ENCODE measurements at places on chromosomes 13 and 19. TPM values are rescaled to one million over a fixed set of nuclear protein-coding genes. Genes with fewer than 3 reads are reported as not detected.

Gene URAD
- total RNA-seq: not detected

DNA sequence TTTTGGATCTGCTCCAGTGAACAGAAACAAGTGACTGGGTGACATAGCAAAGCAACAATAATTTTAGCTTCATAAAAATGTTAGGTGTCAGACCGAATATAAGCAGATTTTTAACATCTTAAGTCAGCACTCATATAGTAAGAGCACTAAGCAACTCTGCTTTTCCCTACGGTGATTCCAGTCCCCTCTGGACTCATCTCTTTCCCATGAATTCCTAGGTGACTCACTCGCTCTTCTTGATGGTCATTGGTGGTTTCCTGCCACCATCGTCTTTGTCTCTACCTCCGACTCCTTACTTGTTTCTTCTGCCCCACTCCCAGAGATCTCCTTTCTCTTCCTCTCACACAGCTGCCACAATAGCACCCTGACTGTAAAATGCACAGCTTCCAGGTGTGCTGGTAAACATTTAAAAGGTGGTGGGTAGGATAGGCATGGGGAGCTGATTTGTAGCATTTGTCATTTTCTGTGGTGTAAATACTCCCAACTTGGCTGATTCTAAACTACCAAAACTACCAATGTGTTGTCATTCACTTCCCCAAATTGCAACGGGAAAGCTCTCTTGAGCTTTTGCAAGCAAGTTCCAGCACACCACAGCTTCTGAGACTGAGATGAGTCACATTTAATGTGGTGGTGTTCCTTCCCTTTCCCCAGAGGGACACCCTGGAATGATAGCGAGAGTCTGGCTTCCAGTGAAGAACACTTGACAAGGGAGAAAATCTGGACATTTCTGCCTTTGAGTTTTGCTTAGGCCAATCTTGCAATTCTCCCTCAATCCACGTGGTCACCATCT lies 42.8 kb upstream of the CLDN10 start:
- H3K4me3 ChIP-seq: no peak overlapping the region
- peaks cover 6% of the 10 kb centered on the region for H3K27me3 ChIP-seq
- H3K27ac ChIP-seq: no peak overlapping the region
- no peak for DNase-seq
- H3K4me1 ChIP-seq: no peaks in the 10 kb centered on the region

Gene CYP4F22
- total RNA-seq: 0.50 TPM

Gene KIR3DL2
- total RNA-seq: 0.27 TPM

DNA sequence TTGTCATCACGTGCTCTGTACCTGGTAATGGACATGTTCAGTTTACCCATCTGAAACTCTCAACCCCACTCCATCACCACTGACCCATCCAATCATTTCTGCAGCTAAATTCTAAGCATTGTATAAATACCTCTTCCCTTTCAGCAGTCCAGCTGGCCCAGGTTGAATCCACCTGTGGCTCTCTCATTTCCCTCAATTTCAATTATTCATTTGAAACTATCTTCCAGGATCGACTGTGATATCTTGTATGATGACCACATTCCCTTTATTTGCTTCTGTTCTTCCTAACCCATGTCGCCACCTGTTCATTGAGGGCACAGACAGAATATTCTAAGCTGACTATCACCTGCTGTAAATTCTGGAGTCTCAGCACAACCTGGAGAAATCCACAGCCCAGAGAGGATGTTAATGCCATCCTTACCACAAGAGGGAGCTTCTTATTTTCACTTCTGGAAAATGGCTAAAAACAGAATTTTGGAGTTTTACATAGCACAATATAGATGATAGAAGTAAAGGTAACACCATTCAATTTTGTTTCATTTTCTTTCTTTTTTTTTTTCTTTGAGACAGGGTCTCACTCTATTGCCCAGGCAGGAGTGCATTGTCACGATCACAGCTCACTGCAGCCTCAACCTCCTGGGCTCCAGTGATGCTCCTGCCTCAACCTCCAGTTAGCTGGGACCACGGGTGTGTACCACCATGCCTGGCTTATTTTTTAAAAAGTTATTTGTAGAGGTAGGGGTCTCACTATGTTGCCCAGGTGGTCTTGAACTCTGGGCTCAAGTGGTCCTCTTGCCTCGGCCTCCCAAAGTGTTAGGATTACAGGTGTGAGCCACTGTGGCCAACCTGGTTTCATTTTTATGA lies 38.6 kb downstream of the ZNF823 start:
- H3K27me3 ChIP-seq: peaks cover 9% of the 10 kb centered on the region
- no peak overlapping the region for H3K4me3 ChIP-seq
- no peak for DNase-seq

Gene ZNF221
- 1.0 TPM for total RNA-seq

- H3K27me3 ChIP-seq: peaks cover 3% of the 10 kb centered on the region
- H3K36me3 ChIP-seq: no peaks in the 10 kb centered on the region
- H3K27ac ChIP-seq: no peak overlapping the region
- H3K4me1 ChIP-seq: no peaks in the 10 kb centered on the region
- no peak for DNase-seq
- no peak overlapping the region for H3K4me3 ChIP-seq
These were observed 105.2 kb upstream of the VSTM2B start for GRCh38 chr19:29420482-29421195.

- DNase-seq: peak; percentile 26
- H3K4me3 ChIP-seq: no peak overlapping the region
- H3K36me3 ChIP-seq: no peaks in the 10 kb centered on the region
- peak overlapping the region; percentile 49 for H3K27ac ChIP-seq
- H3K27me3 ChIP-seq: no peaks in the 10 kb centered on the region
These were observed 4.0 kb upstream of the MAST3 start for GRCh38 chr19:18093439-18094161.

DNA sequence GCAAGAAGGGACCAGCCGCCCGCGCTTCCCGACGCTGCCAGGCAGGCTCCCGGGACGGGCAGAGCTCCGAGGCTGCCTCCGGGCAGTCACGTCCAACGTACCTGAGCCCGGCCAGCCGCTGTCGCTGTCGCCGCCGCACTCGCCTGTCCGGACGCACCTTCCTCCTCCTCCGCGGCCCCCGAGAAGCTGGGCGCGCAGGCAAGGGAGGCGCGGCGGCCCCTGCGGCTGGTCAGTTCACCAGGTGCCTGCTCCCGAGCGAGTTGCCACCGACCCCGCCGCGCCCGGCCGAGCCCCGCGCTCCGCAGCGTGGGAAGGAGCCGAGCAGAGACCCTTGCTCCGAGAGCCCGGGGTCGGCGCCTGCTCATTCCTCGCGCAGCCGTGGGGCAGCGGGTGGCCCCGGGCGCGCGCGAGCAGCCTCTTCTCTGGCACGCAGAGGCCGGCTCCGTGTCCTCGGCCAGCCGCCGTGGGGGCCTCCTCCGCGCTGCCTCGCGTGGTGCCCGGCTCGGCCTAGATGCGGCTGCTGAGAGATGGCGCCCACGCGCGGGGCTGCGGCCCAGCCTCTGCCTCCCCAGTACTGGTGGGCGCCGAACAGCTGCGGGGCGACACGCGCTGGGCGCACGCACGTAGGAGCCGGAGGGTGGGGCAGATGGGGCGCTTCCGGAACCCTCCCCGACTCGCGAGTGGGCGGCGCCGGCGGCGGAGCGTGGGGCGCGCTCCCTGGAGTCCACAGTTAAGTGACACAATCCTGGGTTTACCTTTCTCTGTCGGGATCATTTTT lies 419.4 kb downstream of the UQCRFS1 start:
- no peak overlapping the region for H3K4me3 ChIP-seq
- peaks cover 4% of the 10 kb centered on the region for H3K4me1 ChIP-seq
- peaks cover 26% of the 10 kb centered on the region for H3K27me3 ChIP-seq
- H3K36me3 ChIP-seq: peaks cover 4% of the 10 kb centered on the region
- H3K27ac ChIP-seq: no peak overlapping the region

DNA sequence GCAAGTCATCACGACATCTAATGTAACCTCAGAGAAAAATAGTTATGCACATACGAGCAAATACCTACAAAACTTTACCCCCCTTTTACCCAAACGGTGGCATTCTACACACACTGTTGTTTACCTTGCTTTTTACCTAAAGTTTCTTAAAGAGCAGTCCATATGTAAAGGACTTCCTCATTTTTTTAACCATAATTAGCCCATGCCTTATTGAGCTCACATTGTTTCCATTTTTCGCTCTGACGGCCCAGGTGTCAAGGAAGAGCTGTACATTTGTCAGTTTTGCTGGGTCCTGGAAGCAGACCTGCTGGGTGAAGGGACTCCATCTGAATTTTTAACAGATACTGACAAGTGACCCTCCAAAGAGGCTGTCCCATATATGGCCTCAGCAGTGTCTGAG lies 89.4 kb downstream of the STK24 start:
- H3K4me1 ChIP-seq: peaks cover 94% of the 10 kb centered on the region
- H3K4me3 ChIP-seq: no peak overlapping the region
- peaks cover 7% of the 10 kb centered on the region for H3K36me3 ChIP-seq
- H3K27ac ChIP-seq: peak overlapping the region; percentile 10

GRCh38 chr13:66618702-66619101 lies 611.4 kb downstream of the PCDH9 start:
- DNase-seq: no peak
- no peaks in the 10 kb centered on the region for H3K4me1 ChIP-seq
- H3K27me3 ChIP-seq: no peaks in the 10 kb centered on the region
- H3K36me3 ChIP-seq: no peaks in the 10 kb centered on the region
- no peak overlapping the region for H3K4me3 ChIP-seq

- H3K36me3 ChIP-seq: no peaks in the 10 kb centered on the region
- peak overlapping the region; percentile 30 for H3K27ac ChIP-seq
These were observed 1.1 kb downstream of the PIP5K1C start for GRCh38 chr19:3698974-3699740.

DNA sequence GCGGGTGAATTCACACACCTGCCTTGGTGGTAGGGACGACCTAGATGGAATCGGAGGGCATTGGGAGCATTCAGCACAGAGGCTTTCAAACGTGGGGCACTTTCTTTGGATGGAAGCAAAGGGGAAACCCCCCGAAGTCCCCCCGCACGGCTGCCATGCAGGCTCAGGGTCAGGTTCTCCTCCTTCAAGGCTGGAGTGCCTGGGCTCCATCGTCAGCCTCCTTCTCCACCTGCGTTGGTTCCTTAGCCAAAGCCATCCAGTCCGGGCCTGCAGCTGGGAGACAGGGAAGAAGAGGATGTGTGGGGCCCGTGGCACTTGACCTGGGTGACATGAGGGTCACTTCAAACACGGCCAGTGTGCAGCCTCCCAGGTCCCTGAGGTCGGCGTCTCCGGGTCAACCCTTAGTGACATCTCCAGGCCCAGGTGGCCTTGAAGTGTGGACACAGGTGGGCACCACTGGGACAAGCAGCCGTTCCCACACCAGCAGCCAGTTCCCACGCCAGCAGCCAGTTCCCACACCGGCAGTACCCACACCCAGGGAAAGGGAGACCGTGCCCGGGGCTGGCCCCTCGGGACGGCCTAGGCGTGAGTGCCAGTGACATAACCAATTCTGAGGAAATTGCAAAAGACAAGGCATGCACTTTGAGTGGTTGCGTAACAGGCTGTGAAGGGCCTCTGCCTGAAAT lies 116.0 kb downstream of the SOX1 start:
- H3K36me3 ChIP-seq: no peaks in the 10 kb centered on the region
- no peaks in the 10 kb centered on the region for H3K4me1 ChIP-seq
- no peak overlapping the region for H3K27ac ChIP-seq
- H3K4me3 ChIP-seq: no peak overlapping the region
- no peak for DNase-seq

- peak; percentile 31 for DNase-seq
- peak overlapping the region; percentile 85 for H3K27ac ChIP-seq
- H3K36me3 ChIP-seq: peaks cover 58% of the 10 kb centered on the region
These were observed 12.1 kb upstream of the UPF3A start for GRCh38 chr13:114269281-114269770.

DNA sequence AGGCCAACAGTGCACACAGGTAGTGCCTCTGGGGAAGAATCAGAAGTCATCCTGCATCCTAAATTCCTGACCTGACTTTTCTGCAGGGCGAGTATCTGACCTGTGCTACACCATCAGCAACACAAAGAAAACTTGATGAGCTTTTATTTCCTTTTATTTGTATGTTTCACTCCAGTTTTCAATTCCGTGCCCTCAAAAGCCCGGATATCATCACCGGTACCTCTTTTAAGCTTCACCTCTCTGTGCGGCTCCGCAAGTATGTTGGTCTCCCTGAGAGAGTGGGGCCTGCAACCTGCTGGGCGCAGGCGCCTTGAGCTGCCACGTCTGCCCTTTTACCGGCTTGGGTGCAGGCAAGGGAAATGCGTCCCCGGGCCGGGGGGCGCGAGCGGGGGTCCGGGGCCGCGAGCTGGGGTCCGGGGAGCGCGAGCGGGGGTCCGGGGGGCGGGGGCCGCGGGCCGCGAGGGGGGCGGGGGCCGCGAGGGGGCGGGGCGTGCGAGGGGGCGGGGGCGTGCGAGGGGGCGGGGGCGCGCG lies 4.3 kb upstream of the DUXA start:
- H3K27me3 ChIP-seq: peaks cover 5% of the 10 kb centered on the region
- H3K4me1 ChIP-seq: peaks cover 12% of the 10 kb centered on the region
- no peak overlapping the region for H3K27ac ChIP-seq
- H3K4me3 ChIP-seq: peak overlapping the region; percentile 51

GRCh38 chr13:79018166-79018565 lies 359.2 kb upstream of the OBI1 start:
- H3K27ac ChIP-seq: no peak overlapping the region
- no peaks in the 10 kb centered on the region for H3K4me1 ChIP-seq
- no peaks in the 10 kb centered on the region for H3K36me3 ChIP-seq
- peaks cover 3% of the 10 kb centered on the region for H3K27me3 ChIP-seq
- no peak overlapping the region for H3K4me3 ChIP-seq
- DNase-seq: no peak

DNA sequence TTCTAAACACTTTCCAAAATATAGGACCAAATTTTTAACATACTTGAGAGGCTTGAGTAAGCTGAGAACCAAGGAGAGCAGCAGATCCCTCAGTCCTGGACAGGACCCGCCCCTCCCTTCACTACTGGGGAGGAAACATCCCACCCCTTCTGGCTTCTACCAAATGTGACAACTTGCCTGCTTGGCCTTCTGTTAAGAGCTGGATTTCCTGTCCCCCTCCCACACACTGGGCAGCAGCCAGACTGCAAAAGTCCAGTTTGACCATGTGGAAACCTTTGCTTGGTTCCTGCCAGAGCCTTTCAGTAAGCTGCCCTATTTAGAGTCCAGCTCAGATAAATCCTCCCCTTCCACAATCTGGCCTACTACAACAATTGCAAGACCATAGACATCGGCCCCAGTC lies 84.3 kb downstream of the FGF14 start:
- H3K27ac ChIP-seq: no peak overlapping the region
- H3K27me3 ChIP-seq: peaks cover 8% of the 10 kb centered on the region
- DNase-seq: no peak
- H3K4me1 ChIP-seq: no peaks in the 10 kb centered on the region

DNA sequence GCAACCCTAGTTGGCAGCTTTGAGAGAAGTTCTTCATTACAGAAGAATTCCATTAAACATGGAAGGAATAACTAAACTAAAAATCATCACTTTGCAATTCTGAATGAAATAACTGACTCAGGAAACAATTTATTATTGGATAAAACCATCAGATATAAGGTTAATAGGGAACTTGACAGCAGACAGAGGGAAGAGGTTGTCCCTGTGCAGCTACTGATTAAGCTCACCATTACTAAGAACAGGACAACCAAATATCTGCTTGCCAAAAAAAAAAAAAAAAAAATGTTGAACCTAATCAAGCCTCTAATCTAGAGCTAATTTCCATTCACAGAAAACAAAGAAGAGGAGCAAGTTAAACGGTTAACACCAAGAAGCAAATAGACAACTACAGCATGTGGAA lies 12.8 kb downstream of the N4BP2L2 start:
- H3K27ac ChIP-seq: no peak overlapping the region
- H3K27me3 ChIP-seq: no peaks in the 10 kb centered on the region
- peaks cover 60% of the 10 kb centered on the region for H3K4me1 ChIP-seq
- DNase-seq: no peak

Measured in activated CD4-positive, alpha-beta memory T cell treated with anti-CD3 and anti-CD28 coated beads for 36 hours (primary cell).